Karpas-422 (cell line): ENCODE measurements at places on chromosomes 5 and 9.

GRCh38 chr5:26812714-26813113 lies 225.7 kb downstream of the CDH9 start:
- no peak overlapping the region for H3K27ac ChIP-seq
- no peaks in the 10 kb centered on the region for H3K4me1 ChIP-seq
- no peaks in the 10 kb centered on the region for H3K27me3 ChIP-seq
- no peak for DNase-seq
- H3K36me3 ChIP-seq = no peaks in the 10 kb centered on the region
- no peak overlapping the region for H3K4me3 ChIP-seq

- no peak overlapping the region for H3K27ac ChIP-seq
- no peak for DNase-seq
- H3K36me3 ChIP-seq = no peaks in the 10 kb centered on the region
- H3K4me3 ChIP-seq = no peak overlapping the region
- no peaks in the 10 kb centered on the region for H3K27me3 ChIP-seq
- H3K4me1 ChIP-seq = no peaks in the 10 kb centered on the region
Observed at GRCh38 chr5:110956913-110957813, 114.3 kb upstream of the TSLP start.

DNA sequence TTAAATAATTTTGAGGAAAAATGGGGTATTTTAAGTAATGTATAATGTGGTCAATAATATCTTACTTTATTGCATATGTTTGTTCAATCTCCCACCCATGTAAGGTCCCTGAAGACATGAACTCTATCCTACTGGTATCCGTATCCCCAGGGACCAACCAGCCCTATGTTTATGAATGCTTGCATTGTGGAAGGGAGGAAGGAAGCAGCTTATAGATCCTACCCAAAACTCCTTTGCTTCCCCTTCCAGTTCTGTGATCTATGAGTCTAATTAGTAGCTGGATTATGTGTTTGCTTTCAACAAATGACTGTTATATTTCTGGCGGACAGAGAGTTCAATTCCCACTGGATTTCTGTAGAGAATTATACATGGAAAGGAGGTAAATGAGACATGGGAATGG lies 45.6 kb downstream of the CNTRL start:
- no peak for DNase-seq
- no peaks in the 10 kb centered on the region for H3K27me3 ChIP-seq
- H3K4me3 ChIP-seq = 0 out of 2 replicates have a peak overlapping the region, but pooled peaks have one; percentile 3

DNA sequence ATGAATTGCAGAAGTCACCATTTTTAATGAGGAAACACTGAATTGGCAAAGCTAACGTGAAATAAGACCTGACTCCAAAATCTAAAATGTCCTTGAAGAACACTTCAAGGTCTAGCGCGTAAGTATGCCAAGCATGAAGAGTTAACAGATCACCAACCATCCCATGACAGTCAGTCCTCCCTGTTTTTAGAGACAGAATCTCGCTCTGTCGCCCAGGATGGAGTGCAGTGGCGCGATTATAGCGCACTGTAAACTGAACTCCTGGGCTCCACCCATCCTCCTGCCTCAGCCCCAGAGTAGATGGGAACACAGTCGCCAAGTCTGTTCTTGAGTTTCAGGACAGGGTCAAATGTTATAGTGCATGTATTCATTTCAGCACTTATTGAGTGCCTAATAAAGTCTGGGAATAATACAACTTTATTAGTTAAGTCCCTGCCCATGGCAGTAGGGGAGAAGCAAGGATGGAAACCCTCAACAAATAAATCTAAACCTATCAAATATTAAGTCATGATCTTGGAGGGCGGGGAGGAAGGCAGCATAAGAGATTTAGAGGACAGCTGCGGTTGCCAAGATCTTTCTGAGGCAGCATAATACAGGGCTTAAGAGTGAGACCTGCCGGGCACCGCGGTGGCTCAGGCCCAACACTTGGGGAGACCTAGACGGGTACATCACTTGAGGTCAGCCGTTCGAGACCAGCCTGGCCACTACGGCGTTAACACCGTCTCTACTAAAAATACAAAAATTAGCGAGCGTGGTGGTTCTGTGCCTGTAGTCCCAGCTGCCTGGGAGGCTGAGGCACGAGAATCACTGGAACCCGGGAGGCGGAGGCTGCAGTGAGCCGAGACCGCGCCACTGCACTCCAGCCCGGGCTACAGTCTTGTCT lies 1.1 kb downstream of the ATPSCKMT start:
- DNase-seq = no peak
- H3K4me1 ChIP-seq = peaks cover 22% of the 10 kb centered on the region
- no peaks in the 10 kb centered on the region for H3K27me3 ChIP-seq
- peak overlapping the region; percentile 79 for H3K4me3 ChIP-seq
- H3K27ac ChIP-seq = peak overlapping the region; percentile 91

DNA sequence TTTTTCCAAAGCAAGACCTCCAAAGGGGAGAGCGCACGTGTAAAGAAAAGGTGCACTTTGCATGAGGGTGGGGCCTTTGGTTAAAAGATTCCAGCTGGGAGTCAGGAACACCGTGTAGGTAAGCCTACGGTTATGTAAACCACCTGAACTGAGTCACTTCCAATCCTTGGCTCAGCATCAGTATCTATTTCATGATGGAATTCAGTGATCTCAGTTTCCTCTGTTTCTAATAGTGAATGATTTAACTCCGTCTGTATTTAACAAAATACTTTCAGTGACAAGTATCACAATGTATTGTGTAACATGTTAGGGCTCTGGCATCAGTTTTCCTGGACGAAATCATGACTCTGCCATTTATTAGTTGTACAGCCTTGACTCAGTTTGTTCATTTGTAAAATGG lies 1.3 kb upstream of the SVEP1 start:
- no peaks in the 10 kb centered on the region for H3K4me1 ChIP-seq
- no peak for DNase-seq
- H3K36me3 ChIP-seq = no peaks in the 10 kb centered on the region
- H3K4me3 ChIP-seq = no peak overlapping the region
